ENCODE measurements at places on chromosomes 6 and 20. TPM values are rescaled to one million over a fixed set of nuclear protein-coding genes. Genes with fewer than 3 reads are reported as not detected.

Gene SMLR1
- not detected for total RNA-seq

- H3K36me3 ChIP-seq, result no peaks in the 10 kb centered on the region
- no peaks in the 10 kb centered on the region for H3K27me3 ChIP-seq
- no peak for DNase-seq
- H3K27ac ChIP-seq, result no peak overlapping the region
These were observed 174.6 kb downstream of the GMPR start for GRCh38 chr6:16412982-16413381.

Gene FABP7
- total RNA-seq, result not detected

- H3K36me3 ChIP-seq, result no peaks in the 10 kb centered on the region
- no peaks in the 10 kb centered on the region for H3K27me3 ChIP-seq
- peak; percentile 77 for DNase-seq
- peak overlapping the region; percentile 18 for H3K4me3 ChIP-seq
These were observed 582.2 kb upstream of the FLRT3 start for GRCh38 chr20:14919501-14920081.

- H3K27me3 ChIP-seq, result no peaks in the 10 kb centered on the region
- no peaks in the 10 kb centered on the region for H3K4me1 ChIP-seq
- H3K4me3 ChIP-seq, result no peak overlapping the region
- DNase-seq, result no peak
These were observed 35.5 kb downstream of the DHX35 start for GRCh38 chr20:38997622-38998021.

DNA sequence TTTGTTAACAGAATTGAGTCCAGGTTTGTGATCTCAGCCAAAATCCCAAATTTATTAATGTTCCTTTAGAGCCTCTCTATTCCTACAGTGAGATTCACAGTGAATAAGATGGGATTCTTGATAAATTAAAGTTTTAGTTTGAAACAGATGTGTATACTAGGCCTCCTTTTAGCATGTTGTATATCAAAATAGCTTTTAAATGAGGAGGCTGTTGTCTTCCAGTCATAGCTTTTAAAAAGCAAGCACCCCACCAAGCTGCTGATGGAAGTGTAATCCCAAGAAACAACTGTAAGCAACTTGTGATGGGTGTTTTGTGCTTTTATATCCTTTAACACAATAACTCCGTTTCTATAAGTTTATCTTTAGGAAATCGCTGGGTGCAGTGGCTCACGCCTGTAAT, 7.0 kb downstream of the GTF2H5 start:
- no peaks in the 10 kb centered on the region for H3K27me3 ChIP-seq
- no peak for DNase-seq
- H3K4me1 ChIP-seq, result peaks cover 25% of the 10 kb centered on the region
- H3K36me3 ChIP-seq, result no peaks in the 10 kb centered on the region
- H3K27ac ChIP-seq, result no peak overlapping the region

- no peaks in the 10 kb centered on the region for H3K27me3 ChIP-seq
- peak; percentile 64 for DNase-seq
These were observed 36.1 kb upstream of the NAA20 start for GRCh38 chr20:19981031-19981451.

Measured in PC-3 (cell line).